ENCODE measurements at places on chromosomes 7 and 10.

DNA sequence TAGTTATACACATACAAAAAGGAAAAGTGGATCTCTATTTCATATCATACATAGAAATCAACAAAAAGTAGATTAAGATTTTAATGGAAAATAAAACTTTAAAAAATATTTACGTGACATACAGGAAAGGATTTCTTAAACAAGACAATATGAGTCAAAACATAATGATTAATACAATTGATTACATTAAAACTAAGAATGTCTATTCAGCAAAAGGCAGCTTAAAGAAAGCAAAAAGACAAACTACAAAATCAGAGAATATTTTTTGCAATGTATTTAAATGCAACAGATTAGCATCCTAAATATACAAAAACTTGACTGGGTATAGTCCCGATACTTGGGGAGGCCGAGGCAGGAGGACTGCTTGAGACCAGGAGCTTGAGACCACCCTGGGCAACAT, 50.5 kb downstream of the VAX1 start:
- no peak for DNase-seq

DNA sequence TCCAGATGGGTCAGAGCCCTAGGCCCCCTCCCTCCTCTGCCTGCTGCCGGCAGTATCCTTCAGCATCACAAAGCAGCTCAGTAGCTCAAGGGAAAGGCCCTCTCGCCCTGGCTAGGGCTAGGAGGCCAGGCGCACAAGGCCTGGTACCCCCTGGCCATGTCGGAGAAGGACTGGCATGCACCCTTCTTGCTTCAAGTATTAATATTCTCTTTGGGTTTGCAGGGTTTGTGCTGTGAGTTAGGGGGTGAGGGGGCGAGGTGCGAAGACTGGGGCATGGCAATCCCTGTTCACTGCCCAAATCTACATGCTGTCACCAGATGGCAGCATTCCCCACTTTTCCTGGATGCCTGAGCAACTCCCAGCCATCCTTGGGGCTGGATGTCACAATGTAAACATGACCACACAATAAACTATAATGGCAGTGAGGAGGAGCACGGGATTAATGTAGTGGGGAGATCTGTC, 105.2 kb downstream of the NEURL1 start:
- DNase-seq: peak; percentile 65

DNA sequence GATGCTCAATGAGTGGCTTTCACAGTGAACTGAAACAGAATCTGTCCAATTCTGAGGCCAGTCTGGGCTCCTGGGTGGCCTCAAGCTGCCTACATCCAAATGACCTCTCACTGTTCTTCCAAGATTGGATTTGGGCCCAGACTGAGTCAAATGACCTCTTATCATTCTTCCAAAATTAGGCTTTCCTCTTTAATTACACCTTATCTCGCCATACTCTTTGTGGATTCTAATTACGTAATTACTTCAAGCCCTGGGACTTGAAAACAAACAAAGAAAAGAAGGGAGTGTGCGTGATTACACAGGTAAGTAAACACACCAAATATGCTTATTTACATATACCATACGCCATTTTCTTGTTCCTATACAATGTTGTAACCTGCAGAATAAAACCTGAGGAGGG, 18.8 kb downstream of the SORBS1 start:
- DNase-seq: no peak

GRCh38 chr7:23462846-23463245, 7.4 kb downstream of the IGF2BP3 start:
- DNase-seq: no peak

DNA sequence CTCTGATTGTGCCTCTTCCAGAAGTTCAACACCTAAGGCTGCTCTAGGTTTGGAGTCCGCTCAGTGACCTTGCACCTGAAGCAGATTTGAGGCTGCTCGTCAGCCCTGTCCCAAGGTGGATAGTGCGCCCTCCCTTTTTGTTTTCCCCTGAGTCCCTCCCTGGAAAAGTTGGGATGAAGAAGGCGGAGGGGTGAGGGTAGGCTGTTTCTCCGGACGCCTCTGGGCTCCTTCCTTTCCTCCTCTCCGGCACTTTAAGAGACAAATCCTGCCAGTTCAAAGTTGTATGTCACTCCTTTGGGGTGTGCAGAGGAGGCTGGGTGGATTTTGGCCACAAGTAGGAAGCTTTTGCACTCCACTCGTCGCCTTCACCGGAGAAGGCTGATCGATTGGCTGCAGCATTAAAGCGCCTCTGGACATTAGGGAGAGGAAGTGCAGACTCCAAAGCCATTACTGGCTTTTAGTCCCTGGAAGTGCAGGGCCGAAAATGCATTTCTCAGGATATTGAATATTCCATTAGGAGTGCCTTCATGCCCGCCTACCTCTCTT, 81.9 kb upstream of the PRKG1 start:
- no peak for DNase-seq

GRCh38 chr10:845526-845925, 86.0 kb downstream of the LARP4B start:
- no peak for DNase-seq

DNA sequence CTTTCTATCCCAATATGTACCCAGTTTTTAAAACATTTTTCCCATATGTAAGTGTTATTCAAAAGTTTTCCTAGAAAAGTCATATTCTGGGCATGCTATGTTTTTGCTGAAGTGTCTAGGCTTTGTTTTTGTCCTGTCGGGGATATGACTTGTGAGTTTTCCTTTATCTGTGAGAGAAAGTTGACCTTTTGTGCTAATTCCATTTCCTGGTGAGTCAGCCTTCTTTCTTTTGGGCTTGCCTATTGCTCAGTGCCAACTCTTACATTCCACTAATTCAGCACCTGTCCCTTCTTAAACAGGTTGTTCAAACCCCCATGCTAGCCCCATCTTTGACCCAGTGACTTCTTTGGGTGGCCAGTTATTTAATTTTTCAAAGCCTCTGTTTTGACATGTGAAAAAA, 146.2 kb downstream of the AHR start:
- DNase-seq: peak; percentile 75

DNA sequence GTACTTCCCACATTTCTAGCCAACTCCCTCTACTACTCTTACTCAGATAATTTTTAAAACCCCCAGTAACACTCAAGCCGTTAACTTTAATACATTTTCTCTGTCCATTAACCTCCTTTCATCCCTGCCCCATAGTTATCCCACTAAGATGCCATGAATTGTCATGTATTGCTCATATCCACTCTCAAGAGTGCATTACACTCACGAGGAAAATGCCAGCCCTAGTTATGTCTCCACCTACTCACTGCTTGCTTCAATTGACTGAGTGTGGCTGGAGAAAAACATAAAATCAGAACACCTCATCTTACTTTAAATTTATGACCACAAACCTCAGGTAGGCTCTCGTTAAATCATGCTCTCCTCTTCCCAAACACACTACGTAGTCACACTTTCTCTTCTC, 324.1 kb upstream of the NPSR1 start:
- no peak for DNase-seq

GRCh38 chr7:685540-685939, 41.0 kb upstream of the DNAAF5 start:
- DNase-seq: no peak

- peak; percentile 75 for DNase-seq
These were observed 14.6 kb upstream of the FKBP9 start for GRCh38 chr7:32942415-32943251.

DNA sequence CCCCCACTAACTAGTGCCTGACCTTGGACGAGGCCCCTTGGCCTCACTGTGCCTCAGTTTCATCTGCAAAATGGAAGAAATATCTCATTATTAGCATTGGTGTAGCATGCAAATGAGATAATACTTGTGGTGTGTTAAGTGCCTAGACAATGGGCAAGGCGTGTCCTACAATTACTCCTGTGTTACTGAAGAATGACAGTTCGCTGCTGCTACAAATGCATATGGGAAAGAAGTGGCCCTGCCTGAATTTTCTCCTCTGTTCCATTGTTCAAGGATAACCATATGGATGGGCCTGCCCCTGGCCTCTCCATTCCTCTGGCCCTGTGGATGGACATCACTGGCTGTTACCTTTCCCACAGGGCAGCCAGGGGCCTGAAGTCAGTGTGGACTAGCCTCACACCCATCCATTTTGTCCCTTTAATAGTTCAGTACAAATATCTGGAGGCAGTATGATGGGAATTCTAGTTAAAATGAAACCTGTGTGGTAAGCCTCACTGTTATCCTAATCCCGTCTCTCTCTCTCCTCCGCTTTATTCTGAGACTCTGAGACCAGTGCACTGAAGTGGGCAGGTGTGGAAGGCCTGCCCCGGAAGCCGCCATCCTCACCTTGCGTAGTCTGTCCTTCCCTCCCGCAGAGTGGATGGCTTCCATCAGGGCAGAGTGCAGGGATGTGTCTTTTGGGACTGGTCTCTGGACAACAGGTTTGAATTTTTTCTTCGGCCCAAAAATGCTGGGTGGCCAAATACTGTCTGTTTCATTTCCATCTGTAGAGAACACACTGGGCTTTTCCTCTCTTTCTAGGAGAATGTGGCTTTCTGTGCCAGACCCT, 244.6 kb upstream of the GRB10 start:
- DNase-seq: no peak

DNA sequence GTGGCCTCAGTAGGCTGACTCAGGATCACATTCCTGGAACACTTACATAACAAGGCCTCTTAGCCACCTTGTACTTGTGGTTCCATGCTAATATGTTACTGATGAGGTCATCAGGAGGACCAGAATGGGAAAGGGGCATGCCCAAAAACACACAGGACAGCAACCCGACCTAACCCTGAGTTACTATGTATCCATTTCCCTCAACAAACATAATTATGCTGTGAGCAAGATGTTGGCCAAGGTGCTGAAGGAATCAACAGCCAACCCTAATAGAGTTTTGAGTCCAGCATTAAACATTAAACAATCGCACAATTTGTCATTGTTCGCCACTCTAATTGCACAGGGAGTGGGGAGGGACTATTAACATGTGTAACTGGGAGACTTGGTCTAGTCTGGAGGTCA, 129.4 kb downstream of the PLPP4 start:
- peak; percentile 86 for DNase-seq

- DNase-seq: no peak
These were observed 49.9 kb upstream of the RELN start for GRCh38 chr7:104039363-104039762.

DNA sequence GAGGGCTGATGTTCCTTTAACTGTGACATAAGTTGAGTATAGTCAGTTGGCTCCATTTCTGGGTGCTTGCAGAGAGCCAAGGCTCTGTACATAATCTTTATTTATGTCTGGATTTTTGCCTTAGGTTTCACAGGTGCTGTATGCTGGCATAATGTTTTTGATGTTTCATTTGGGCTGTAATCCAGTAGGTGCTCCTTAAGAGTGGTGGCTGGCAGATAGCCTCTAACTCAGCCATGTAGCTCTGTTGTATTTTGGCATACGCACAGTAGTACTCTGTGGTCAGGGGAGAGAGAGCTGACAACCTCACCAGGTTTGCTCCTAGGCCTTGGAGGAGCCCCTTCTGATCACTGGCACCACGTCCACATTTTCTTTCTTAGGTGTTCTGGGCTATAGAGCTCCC, 61.1 kb downstream of the RNF133 start:
- no peak for DNase-seq

GRCh38 chr7:77306231-77307067, 106.8 kb upstream of the FGL2 start:
- DNase-seq: peak; percentile 34

DNA sequence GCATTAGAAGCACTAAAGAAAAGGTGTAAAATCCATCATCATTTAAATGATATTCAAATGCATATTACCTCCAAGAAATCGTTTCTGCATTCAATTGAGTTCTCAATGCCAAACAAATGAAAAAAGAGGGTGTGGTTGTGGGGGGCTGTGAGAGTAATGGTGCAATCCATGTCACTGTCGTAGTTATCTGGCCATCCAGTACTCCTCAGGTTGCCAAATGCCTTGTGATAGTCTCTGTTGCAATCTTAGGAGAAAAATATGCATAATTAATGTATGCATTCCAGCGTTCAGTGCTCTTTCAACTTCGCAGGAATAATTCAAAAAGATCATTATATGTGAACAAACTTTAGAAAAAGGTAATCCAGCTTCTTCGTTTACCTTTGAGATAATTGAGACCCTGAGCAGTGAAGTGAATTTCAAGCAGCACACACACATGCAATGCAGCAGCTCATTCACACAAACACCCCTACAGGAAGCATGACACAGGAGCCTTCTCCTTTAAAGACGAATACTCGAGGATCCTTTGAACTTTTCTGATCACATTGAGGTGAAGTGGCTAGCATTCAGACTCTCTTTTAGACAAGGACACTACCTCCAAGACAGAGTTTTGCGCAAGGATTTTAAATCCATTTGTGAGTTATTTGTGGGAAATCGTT, 73.4 kb downstream of the OR13A1 start:
- no peak for DNase-seq

DNA sequence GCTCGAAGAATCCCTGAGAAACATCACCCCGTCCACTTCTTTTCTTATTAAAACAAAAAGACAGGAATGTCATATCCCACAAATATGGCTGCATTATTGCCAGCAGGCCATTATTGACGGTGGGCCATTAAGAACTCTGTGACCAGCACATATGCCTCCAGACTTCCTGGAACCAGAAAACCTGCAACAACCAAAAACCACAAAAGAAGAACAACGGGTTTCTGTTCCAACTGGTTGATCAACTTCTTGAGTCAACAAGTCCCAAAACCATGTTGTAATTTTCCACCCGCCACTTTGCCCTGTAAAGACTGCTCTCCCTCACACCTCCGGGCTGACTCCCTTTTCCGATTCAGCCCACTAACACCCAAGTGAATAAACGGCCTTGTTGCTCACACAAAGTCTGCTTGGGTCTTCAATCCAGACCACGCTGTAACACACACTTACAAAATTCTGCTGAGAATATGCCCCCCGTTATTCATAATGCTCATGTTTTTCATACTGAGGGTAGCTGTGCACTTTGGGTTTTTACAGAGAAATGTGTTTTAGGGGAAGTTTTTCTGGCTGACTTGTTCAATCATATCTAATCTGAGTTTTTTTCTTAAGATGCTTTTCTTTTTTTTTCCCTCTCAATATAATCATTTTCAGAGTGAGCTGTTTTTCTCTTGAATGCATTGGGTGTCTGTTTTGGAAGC, 20.7 kb downstream of the ZNF107 start:
- DNase-seq: no peak

DNA sequence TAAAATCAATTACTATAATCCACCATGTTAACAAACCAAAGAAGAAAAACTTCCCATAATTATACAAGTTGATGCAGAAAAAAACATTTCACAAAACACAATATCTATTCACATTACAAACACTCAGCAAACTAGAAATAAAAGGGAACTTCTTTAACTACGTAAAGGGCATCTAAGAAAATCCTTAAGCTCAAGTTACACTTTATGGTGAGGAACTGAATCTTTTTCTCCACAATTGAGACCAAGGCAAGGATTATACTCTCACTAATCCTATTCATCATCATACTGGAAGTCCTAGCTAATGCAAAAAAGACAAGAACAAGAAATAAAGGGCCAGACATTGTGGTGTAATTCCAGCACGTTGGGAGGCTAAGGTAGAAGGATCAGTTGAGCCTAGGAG, 159.9 kb downstream of the ZNF365 start:
- DNase-seq: no peak

- DNase-seq: peak; percentile 34
These were observed 84.2 kb upstream of the MKI67 start for GRCh38 chr10:128210215-128211063.

DNA sequence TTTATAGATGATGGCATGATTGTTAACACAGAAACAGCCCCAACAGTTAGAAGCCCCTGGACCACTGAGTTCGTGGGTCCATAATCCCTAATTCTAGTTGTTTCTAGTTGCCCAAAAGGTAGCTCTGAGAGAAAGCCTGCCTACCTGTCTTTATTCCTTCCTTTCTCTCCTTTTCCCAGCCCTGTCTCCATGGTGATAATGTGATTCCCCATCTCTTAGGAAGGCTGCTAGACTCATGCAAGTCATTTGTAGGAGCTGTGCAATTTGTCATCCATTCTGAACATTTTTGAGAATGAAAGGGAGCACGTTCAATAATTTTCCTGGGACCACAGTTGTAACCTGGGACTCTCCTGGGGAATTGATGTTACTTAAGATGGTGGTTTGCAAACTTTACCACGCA, 183.4 kb downstream of the EMX2 start:
- no peak for DNase-seq
